MG63 (cell line): ENCODE measurements at places on chromosomes 4 and X. TPM values are rescaled to one million over a fixed set of nuclear protein-coding genes. Genes with fewer than 3 reads are reported as not detected.

The MAMLD1 gene
- 0.43 TPM in 1 of 2 replicates, not detected in the other for total RNA-seq

The RELL1 gene
- 14.4 and 28.9 TPM in 2 replicates for total RNA-seq

The ATP6AP2 gene
- 132 and 174 TPM in 2 replicates for total RNA-seq

The TMEM31 gene
- not detected in 2 replicates for total RNA-seq

The ZCCHC18 gene
- total RNA-seq: not detected in 2 replicates

The SULT1B1 gene
- total RNA-seq: 0.03 TPM in 1 of 2 replicates, not detected in the other

The SSX1 gene
- not detected in 2 replicates for total RNA-seq

The ATP10D gene
- 2.0 and 3.7 TPM in 2 replicates for total RNA-seq
